ENCODE measurements at places on chromosomes 6 and 20.

GRCh38 chr6:5159162-5159561 is 74.0 kb downstream of the PPP1R3G start:
- DNase-seq = no peak

- no peak for DNase-seq
These were observed 6.7 kb upstream of the CST9 start for GRCh38 chr20:23612396-23612795.

DNA sequence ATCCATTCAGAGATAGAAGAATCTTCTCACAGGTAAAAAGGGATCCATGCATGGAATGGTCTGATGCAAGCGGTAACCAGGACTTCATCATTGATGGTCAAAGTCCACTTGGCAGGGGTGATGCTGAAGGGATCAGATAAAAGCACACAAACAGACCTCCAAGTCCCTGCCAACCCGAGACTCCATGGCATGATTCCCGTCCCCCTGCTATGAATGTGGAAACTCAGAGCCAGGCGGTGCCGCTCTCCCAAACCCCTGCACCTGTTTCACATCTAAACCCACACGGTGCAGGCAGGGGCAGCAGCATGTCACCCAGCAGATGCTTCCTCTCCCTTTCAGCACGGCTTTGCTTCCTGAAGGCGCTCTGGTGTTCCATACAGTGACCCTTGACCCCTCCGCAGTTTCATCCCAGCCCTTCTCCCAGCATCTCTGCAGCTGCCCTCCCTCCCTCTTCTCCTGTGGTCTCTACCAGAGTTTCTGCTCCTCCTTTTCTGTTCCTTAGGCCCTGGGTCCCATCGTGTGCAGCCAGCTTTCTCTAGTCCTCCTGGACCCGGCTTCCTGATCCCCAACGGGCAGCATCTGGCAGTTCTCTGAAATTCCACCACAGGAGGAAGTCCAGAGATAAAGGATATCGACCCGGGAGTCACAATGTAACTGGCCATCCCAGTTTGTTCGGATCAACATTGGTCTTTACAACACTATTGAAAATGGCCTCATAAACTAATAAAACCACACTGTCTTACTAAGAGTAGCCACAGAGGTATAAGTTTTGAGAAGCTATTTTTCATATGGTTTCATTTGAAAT is 235.0 kb downstream of the TTLL2 start:
- no peak for DNase-seq

DNA sequence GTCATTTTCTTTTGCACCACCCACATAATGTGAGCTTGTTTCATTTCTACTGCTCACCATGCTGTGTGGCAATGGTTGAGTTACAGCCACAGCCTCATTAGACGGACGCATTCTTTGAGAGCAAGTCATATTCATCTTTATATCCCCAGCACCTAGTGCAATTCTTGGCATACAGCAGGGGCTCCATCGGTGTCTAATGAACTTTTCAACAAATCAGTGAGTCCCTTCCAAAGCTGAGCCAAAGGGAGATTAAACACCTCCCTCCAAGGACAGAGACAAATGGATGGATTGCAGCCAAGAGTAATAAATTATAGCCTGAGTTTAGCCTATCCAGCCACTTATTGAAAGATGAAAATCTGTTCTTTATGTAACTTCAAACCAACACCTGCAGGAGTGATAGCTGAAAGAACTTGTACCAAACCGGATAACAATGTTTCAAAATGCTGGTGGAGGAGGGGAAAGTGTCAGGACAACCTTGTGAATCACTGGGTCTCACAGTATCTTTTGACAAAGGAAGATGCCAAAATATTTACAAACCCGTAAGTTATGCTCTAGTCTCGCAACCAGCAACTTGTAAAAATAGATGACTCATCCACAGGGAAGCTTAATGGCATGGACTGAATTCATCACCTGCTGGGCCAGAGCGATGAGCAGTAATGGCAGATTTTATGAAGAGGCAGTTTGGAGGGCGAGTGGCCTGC is 139.0 kb downstream of the PXDC1 start:
- DNase-seq = peak; percentile 66

DNA sequence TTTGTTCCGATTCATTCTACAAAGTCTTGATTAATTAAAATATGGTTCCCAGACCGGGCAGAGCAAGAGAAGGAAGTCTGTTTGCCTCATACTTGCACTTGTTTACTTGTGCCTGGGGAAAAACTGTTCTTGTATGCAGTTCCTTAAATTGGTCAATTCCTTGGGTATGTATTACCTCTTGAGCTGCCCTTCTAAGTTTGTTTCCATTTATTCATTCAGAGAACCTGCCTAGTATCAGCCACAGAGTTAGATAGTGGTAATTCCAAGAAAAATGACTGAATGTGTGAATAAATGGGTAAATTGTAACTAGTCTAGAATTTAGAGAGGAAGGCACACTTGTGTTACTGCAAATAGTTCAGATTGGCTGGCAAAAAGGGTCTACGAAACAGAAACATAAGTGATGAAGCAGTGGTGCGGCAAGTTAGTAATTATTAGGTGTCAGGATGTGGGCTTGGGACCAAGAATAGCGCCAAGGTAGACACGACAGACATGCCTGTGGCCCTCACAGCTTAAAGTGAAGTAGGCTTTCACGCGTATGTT is 525 bp upstream of the MAK start:
- no peak for DNase-seq

DNA sequence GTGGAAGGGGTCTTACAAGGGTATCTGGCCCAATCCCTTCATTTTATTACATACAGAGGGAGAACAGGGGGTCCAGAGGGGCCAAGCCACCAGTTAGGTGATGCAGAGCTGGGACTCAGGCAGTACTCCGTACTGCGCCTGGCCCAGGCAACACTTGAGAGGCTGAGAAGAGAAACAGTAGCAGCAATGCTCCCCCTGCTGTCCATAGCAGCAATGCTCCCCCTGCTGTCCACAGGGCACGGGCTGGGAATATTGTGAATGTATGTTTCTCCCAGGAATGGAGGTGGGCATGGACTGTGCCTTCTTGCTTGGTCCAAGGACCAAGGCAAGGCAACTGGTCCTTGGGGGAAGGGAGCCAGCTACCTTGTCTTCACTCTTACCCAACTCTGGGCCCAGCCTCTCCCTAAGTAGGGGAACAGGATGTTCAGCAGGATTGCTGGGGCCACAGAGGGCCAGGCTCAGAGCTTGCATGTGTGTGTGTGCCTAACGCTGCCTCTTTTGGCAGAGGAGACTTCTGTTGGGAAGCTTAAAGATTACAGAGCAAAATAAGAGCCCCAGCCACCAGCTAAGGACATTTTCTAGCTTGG is 14.8 kb upstream of the FAM83C start:
- DNase-seq = no peak

- DNase-seq = no peak
These were observed 20.7 kb downstream of the NDUFAF4 start for GRCh38 chr6:96876886-96877545.

GRCh38 chr6:147173140-147173539 is 31.1 kb upstream of the STXBP5 start:
- no peak for DNase-seq

GRCh38 chr20:52012079-52012478 is 179.5 kb downstream of the ZFP64 start:
- no peak for DNase-seq

DNA sequence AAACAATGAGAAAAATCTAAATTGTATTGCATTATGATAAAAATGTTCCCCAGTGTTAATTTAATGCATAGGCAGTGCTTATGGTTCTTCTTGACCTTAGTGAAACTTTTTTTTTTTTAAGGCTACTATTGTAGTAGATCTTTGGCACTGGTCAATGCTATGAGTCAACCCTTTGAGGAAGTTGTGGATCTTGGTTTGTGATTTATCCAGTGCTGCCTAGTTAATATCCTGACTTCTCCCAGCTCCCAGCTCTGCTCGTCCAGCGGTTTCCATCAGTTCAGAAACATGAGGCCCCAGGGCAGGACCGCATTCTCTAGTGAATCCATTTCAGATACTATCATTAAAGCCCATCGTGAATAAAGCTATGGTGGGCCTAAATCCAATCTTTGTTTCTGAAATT is 364.5 kb upstream of the JARID2 start:
- DNase-seq = no peak

- no peak for DNase-seq
These were observed 56.0 kb downstream of the CEBPB start for GRCh38 chr20:50246367-50247195.

- peak; percentile 66 for DNase-seq
These were observed 41.9 kb upstream of the NOL4L start for GRCh38 chr20:32626859-32627636.

DNA sequence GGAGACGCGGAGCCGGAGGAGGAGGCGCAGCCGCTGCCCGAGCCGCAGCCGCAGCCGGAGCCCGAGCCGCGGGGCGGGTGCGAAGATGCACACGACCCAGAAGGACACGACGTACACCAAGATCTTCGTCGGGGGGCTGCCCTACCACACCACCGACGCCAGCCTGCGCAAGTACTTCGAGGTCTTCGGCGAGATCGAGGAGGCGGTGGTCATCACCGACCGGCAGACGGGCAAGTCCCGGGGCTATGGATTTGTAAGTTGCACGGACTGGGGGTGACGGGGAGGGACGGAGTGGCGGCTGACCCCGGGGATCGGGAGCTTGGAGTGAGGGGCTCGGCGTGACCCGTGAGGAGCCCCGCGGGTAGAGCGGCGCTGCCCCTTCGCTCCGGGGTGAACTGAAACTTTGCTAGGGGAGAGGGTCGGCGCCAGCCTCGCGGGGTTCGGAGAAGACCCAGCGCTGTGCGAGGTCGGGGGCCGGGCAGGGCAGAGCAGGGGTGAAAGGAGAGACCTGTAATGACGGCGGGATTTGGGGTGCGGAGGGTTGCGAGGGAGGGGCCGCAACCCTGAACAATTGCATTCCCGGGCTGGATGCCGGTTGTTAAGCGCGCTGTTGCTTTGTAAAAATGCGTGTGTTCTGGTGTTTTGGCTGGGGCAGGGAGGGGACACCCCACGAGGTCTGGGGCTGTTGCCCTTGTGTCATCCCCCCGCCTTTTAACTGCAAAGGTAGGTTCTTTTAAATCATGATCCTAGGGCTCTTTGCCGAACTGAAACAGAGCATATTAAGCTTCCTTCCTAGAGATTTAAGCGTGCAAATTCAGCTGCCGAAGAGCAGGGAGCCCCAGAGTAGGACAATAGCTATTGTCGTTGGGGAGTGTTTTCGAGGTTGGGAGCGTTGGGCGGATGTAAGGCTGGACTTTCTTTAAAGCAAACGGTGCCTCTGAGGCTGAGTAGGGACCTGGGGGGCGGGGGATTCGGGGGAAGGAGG is 628 bp downstream of the RBM24 start:
- DNase-seq = no peak

- DNase-seq = no peak
These were observed 115.4 kb downstream of the PFDN4 start for GRCh38 chr20:54323227-54323734.

GRCh38 chr6:143513410-143513809 is 1.9 kb upstream of the FUCA2 start:
- no peak for DNase-seq

GRCh38 chr6:71531841-71532240 is 243.2 kb downstream of the OGFRL1 start:
- no peak for DNase-seq

GRCh38 chr20:63128956-63129355 is 87.0 kb downstream of the YTHDF1 start:
- no peak for DNase-seq

GRCh38 chr6:2158596-2159271 is 86.7 kb downstream of the GMDS start:
- DNase-seq = no peak

- DNase-seq = no peak
These were observed 43.9 kb downstream of the PLCB4 start for GRCh38 chr20:9112541-9113515.

DNA sequence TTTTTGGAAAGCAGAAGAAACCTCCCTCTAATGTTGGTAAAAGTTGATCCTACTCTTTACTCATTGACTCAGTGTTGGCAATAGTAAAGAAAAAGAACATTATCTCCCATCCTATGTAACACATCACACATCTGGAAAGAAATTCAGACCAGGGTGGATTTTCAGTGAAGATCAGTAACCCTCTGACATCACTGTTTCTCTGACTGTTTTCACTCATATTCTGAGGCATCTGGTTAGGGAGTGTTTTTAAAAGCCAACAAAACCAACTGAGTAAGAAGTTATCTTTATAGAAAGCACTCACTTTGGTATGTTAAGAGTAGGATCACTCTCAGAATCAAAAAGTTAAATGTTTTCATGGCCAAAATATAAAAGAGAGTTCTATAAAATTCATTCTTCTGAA is 143.6 kb downstream of the DST start:
- DNase-seq = no peak

- DNase-seq = peak; percentile 34
These were observed 881 bp downstream of the BICRAL start for GRCh38 chr6:42782689-42783176.

GRCh38 chr6:157569543-157569942 is 188.6 kb downstream of the ZDHHC14 start:
- no peak for DNase-seq

DNA sequence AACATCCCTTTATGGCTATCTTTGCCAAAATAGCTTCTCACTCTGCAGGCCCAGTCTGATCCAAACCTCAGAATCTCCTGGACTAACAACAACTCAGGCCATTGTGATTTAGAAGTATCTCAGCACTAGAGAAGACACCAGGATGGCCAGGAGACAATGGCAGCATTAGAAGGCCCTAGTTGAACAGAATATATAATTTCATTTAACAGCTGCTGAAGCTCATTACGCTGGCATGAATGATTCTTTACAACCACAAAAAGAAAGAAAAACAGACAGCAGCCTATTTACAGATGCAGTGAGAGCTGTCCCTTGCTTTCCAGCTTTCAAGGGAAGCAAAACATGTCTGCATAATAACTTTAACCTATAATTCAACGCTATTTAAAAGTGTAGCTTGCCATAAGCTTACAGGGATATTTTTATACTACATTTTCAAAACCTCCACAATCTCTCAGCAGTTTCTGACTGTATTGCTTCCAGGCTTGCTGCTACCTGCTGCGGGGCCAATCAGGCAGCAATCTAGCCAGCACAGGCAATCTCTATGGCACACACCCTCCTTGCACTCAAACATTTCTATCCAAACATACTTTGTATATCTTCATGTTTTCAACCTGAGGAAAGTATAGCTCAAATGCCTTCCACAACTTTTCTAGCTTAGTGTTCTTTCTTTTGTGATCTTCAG is 107.3 kb downstream of the OGFRL1 start:
- DNase-seq = no peak

DNA sequence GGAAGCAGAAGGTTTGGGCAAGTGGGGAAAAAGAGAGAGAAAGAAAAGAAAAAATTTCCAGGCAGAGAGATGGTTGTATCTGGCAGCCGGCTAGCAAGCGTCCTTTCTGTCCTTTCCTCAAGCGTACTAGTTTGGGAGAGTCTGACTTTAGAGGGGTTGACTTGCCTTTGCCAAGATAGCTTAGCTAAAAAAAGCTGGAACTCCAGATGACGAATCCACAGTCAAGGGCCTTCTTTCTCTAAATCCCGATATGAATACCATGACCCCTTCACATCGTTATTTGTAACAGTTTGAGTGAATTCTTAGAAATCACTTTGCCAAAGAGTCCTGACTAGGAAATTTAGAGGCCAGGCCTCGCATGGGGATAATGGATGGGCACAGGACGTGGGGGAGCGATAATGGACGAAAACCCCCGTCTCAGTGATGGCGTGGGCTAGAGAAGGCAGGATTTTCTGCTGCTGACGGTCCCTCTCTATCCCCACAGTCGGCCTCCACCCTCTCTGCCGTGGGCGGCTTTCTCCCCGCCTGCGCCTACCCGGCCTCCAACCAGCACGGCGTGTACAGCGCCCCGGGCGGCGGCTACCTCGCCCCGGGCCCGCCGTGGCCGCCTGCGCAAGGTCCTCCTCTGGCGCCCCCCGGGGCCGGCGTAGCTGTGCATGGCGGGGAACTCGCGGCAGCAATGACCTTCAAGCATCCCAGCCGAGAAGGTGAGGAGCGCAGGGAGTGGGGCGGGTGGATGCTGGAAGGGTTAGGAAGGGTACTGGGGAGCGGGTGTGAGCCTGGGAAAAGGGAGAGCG is 3.5 kb downstream of the PAX1 start:
- no peak for DNase-seq

- no peak for DNase-seq
These were observed 231.6 kb upstream of the MYLIP start for GRCh38 chr6:15897063-15897876.

All from NCI-H187 (cell line).